Stimulated activated CD8-positive, alpha-beta memory T cell treated with anti-CD3 and anti-CD28 coated beads, Interleukin-4, amount 100 ng/mL, for 1 hour (primary cell): ENCODE measurements at places on chromosomes 12 and 14.

DNA sequence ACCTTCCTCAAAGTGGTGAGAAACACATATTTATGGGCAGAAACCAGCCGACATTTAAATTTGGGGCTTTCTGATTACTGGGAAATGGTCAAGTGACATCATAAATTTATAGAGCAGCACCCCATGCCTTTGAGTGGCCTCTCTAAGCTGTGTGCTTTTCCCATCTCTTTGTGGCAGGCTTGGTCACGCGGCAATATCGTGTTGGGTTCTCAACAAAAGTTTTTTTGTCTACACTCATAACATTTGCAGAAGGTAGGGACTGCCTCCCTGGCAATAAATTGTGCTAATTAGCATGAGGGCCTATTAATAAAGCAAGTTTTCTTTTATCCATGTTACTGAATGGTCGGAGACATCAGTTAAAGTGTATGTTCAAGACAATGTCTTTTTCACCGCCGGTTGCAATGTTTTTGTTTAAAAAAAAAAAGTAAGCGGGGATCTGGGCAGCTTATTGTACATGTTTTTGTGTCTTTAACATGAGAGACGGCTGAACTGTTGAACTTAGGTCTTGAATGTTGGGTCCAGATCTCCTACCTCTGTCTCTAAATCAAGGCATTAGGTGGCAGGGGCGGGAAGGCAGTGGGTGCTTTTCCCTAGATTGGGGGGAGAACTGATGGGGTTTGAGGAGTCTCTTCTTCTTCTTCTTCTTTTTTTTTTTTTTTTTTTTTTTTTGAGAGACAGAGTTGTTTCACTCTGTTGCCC is 193.3 kb downstream of the PHETA1 start:
- DNase-seq = no peak

- DNase-seq = no peak
Observed at GRCh38 chr12:31585271-31585670, 5.7 kb downstream of the DENND5B start.

DNA sequence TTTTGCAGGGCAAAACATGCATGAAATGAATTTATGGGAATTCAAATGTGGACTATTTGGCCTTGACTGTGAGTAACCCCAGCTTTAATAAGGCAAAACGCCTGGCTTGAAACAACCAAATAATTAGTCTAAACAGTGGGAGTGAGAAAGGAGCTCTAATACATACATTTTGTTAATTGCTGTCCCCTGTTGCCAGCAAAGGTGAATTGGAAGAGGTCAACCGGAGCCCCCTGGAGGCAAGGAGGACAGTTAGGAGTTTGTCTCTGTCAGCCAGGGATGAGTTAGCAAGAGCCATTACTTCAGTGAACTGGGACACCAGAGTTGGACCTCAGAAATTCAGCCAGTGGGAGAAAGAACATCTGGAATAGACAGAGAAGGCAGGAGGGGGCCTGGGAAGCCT is 17.4 kb downstream of the KRT76 start:
- no peak for DNase-seq

- DNase-seq = no peak
Observed at GRCh38 chr12:69929531-69929930, 104.5 kb downstream of the MYRFL start.

DNA sequence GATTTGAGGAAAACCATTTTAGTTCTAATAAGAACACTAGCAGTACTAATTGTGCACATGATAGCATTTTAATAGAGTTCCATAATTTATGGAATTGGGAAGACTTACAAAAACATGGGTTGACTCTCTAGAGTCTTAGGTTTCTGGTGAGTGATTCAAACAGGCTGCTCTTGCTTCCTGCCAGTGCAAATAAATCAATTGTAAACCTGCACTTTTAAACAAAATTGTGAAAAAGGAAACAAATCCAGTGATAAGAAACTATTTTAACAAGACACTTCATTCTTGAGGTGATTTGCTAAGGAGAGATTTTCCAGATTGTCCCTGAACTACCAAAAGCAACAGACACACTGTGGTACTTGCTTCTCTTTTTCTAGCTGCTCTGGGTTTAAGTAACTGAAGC is 112.2 kb downstream of the CACNA1C start:
- DNase-seq = no peak

DNA sequence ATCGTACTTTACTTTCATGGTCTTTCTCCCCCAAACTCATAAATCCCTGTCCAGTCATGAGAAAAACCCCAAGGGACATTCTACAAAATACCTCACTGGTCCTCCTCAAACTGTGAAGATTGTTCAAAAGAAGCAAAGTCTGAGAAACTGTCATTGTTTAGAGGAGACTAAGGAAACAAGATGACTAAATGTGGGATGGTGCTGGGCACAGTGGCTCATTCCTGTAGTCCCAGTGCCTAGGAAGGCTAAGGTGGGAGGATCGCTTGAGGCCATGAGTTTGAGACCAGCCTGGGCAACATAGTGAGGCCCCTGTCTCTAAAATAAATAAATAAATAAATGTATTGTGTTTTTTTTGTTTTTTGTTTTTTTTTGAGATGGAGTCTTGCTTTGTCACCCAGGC is 74.2 kb upstream of the SCAF11 start:
- DNase-seq = no peak

DNA sequence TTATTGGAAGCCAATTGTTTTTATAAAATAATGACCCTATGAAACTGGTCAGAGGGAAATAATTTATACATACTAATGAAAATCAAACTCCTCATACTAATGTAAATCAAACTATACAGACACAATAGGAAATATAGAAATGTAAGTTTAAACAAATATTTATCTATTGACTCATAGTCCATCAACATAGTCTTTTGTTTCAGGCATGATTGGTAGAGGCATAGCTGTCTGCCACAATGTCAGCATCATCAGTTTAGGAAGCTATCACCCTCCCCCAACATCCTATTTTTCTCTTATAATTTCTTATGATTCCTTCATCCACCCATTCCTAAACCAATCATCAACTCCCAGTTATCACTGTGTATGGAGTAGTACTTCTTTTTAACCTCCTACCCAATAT is 117.7 kb downstream of the SLC38A6 start:
- no peak for DNase-seq

GRCh38 chr12:117842630-117843029 is 126.2 kb downstream of the KSR2 start:
- no peak for DNase-seq

- no peak for DNase-seq
Observed at GRCh38 chr12:11739980-11740577, 90.6 kb downstream of the ETV6 start.

- no peak for DNase-seq
Observed at GRCh38 chr12:113149361-113150150, at the start of gene CFAP73. TSS of gene CFAP73 (plus strand) at chr12:113149724. CDS start at chr12:113149858, 134 bp downstream.

DNA sequence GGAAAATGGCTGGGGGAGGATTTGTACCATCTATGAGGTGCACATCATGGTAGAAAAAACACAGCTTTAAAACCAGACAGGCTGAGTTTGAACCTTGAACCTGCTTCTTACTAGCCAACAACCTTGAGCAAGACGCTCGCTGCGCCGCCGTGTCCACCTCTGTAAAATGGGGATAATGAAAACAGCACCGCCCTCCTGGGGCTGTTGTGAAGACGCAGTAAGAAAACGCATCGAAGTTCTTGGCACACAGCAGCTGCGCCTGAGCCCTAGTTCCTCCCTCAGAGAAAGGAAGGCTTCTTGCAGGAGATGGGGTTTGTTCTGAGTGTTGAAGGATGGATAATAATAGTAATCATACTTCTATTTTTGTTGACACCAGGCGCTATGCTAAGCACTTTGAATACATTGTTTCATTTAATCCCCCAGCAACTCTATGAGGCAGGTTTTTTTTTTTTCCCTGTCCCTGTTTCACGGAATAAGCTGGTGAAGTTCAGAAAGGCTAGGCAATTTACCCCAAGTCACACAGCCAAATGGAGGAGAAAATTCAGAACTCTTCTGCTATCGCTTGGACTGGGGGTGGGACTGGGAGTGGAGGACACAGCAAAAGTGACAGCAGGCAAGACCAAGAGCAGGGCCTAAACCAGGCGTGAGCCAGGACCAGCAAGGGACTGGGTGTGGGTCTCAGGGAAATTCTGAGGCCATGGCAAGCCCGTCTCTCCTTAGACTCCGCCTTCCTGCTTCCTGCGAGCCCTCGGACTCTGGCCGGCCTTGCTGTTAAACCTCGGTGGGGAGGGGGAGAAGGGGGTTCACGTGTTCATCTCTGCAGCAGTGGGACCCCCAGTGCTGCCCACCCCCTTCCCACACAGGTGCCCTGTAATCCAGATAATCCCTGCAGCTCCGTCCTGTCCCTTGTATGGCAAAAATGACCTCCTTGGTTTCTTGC is 97.5 kb downstream of the LRRC74A start:
- DNase-seq = no peak

DNA sequence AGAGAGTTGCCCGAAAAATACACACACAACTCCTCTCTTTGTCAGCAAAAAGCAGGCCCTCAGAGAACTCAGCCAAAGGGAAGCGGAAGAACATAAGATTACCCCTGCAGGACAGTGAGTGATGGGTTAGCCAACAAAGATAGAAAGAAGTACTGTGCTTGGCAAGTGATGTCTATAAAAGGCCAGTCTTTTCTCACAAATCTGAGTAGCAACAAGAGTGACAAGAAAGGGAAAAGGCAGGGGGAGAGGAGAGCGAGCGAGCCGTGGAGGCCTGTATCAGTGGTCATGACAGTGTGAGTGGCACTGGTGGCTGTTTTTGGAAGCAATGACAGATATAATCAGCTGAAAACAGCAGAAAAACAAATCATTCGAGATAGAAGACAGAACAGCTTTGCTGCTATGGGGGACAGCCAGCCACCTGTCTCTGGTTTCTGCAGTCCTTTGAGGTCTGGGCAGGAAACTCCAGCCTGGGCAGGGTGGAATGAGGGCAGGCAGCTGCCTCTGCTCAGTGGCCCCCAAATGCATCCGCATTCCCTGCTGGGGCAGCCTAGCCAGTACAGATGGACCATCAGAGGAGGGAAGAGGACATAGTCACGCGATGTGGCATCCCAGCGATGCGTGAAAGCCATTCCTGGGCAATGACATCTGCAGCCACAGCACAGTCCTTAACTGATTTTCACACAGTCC is 74.7 kb downstream of the TRIM9 start:
- no peak for DNase-seq

GRCh38 chr14:73777420-73777819 is 63.2 kb upstream of the PNMA1 start:
- DNase-seq = no peak

DNA sequence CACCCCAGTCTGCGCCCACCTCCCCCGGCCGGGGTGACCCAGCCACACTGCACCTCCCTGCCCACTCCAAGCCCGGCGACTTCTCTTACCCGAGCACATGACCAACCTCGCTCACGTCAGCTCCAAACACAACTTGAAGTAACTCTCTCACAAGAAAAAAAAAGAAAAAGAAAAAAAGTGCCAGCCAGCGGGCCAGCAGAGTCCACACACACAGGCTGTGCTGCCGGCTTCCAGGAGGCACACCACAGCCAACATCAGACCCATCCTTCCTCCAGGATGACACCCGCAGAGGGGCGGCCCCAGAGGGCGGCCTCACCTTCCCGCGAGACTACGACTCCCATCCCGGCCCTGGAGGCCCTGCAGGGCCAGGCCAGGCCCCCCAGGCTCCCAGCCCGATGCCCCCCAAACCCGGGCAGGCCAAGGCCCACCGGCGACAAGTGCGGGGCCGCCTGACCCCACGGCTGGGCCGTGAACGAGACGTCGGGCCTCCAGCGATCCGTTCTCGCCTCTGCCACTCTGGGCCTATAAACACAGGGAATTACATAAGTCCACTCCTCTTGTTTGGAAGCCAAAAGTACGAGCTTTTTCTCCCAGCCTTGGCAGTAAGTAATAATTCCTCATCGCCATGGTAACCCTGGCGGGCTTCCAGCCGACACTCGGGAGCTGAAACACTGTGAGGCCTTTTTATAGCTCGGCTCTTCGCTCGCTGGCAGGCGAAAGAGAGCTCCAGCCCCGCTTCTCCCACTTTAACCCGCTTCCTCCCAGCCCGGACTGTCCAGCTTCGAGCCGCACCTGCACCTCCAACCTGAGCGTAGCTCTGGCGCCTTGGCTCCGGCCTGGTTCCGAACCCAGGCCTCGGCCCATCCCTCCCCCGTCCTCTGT is 49.1 kb downstream of the NCOR2 start:
- no peak for DNase-seq

DNA sequence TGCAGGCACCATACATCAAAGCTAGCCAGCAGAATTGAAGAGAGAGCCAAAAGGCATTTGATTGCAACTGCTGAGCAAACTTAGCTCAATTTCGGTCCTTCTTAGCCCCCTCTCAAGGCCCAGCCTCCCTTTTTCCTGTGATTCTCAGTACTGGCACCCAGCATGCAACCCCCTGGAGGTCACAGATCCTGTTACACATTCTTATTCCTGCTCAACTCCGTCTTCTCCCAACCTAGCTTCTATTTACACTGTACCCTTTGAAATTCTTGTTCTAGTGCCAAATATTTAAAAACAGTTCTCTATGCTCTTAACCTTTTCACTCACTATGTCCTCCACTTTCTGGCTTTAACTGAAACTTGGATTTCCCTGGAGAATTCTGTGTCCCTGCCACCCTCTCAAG is 131.3 kb upstream of the CPSF6 start:
- no peak for DNase-seq

DNA sequence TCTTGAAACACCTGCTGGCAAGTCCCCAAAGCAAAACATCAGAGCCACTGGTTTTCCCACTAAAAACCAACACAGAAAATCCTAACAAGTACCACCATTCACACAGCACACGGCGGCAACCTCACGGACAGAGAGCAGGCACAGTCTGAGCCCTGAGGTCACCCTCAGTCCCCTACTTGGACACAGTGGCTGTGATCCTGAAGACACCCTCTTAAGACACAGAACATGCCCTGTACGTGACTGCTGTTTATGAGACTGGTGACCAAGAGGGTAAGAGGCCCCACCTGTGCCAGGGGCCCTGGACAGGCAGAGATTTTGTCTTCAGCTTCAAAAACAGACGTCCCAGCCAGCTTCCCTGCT is 29.6 kb downstream of the HIP1R start:
- no peak for DNase-seq

DNA sequence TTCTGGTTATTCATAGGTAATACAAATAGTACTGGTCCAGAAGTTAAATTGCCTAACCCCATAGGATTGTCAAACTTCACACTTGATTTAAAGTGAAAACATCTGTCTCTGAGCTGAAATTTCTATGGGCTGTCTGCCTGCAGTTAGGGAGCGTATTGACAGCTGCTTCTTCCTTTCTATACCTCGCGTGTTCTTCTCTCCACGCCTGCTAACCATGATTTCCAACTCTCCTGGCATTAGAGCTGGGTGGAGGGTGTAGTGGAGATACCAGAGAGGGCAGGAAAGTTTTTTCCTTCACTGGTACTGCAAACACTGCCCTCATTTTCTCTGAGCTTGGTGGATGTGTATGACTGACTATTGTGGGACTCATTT is 429.0 kb upstream of the FBXO33 start:
- DNase-seq = no peak

- DNase-seq = no peak
Observed at GRCh38 chr14:100982762-100983161, 79.2 kb upstream of the RTL1 start.

GRCh38 chr14:59465316-59466135 is at the start of gene GPR135:
TSS of gene GPR135 (minus strand) at chr14:59465380. CDS start at chr14:59465226, 154 bp downstream.
- DNase-seq = no peak

GRCh38 chr12:34126239-34126641 is 103.9 kb downstream of the ALG10 start:
- no peak for DNase-seq
